LHCN-M2 (cell line): ENCODE measurements at places on chromosomes 2 and 18.
A peak's percentile ranks its signal among the peaks of the same experiment; 100 is the strongest.

DNA sequence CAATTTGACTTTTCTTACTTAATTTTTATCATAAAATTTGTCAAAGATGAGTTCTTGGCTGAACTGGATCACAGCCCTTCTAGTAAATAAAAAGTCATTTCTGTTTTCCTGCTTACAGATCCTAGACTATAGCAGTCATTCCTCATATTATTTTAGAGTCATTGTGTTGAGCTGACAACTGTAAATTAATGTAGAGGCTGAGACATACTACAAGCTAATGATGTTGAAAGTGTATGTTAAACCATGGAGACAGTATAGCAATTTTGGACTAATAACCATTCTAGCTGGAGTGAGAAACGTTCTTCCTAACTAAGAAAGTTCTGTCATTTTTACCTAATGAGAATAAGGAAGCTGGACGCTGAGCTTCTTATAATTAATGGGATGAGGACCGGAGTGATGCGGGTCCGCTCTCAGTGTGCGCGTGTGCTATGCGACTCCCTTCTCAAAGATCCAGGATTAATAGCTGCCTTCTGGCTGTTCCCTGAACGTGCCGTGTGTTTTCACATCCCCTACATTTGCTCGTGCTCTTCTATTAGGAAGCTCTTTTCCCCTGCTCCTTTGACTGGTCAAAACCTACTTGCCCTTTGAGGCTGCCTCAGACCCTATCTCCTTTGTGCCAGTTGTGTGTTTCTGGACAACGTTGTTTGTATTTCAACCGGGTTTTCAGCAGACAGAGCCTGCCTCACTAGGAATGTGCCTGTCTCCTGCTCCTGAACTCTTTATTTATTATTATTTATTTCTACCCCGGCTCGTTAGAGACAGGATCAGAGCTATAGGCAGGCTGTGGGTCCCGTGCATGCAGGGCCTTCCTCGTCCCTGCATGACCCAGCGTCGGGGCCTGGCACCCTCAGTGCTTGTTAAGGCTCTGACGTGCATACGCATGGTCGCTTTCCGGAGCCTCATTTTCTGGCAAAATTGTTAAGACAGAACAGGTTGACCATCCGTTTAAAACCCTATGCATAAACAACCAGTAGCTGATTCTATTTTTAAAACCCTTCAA lies 182.6 kb downstream of the DCDC2C start:
- no peak for DNase-seq

- DNase-seq: no peak
These were observed 5.1 kb downstream of the PTPN4 start for GRCh38 chr2:119764832-119765231.

DNA sequence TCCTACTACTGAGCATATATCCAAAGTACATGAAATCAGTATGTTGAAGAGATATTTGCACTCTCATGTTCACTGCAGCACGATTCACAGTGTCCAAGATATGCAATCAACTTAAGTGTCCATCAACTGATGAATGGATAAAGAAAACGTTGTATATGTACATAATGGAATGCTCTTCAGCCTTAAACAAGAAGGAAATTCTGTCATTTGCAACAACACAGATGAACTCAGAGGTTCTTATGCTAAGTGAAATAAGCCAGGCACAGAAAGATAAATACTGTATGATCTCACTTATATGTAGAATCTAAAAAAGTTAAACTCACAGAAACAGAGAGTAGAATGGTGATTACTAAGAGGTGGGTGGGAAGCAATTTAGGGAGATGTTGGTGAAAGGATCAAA lies 149.2 kb downstream of the EVA1A start:
- no peak for DNase-seq

DNA sequence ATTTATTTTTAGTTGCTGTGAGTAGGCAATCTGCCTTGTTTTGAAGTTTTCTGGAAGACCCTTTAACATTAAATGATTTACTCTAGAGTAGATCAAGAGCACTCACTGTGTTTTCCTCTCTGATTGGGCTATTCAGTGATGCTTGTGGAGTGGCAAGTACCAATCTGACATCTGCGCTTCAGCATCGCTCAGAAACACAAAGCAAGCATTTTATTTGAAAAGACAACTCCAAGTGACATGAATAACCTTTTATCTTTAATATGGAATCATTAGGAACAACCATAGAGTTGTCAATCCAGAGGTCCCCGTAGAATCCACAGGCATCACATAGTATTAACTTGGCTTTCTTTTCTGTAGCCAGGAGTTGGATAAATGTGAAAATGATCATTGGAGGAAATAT lies 114.7 kb downstream of the CPS1 start:
- no peak for DNase-seq

GRCh38 chr2:231383416-231384108 lies 11.9 kb upstream of the B3GNT7 start:
- DNase-seq: no peak

- peak; percentile 12 for DNase-seq
These were observed 18.6 kb downstream of the RASGRP3 start for GRCh38 chr2:33494877-33495641.

DNA sequence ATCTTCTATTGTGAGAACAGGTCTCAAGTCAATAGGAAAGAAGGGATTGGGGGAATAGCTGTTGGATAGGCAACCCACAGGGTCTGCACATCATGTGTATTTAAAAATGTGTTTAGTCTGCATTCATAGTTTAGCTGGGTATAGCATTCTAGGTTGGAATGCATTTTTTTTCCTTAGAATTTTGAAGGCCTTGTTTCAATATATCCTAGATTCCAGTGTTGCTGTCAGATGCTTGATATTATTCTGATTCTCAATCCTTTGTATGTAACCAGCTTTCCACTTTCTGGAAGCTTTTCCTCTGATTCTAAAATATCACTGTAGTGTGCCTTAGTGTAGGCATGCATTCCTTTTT lies 9.0 kb upstream of the ATP8B1 start:
- DNase-seq: no peak
